ENCODE measurements at places on chromosomes 16 and 17.

DNA sequence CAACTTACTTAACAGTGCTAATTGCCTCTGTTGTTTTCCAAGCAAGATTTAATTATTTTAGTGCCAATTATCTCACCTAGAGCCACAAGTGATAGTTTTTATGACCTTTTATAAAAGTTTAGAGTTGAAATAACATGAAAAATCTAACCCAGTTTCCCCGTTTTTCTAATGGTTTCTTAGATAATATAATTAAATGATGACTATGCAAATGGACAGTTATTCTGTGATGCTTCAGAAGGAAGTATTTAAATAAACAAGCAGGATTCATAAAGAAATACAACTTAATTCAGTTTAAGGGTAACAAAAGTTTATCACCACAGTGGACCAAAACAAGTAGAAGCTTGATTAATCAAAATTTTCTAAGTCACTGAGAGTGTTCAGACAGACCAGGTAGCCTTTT lies 721.2 kb upstream of the SOX9 start:
- DNase-seq = no peak

GRCh38 chr17:39002991-39003715 lies 36.0 kb upstream of the FBXO47 start:
- peak; percentile 30 for DNase-seq

- no peak for DNase-seq
These were observed 934.6 kb upstream of the CDH8 start for GRCh38 chr16:62970851-62971250.

GRCh38 chr16:4053301-4053845 lies 62.9 kb downstream of the ADCY9 start:
- DNase-seq = no peak

- no peak for DNase-seq
These were observed 302.8 kb downstream of the ABCC12 start for GRCh38 chr16:47852991-47853390.

GRCh38 chr17:41775394-41776226 lies 10.9 kb downstream of the JUP start:
- no peak for DNase-seq

GRCh38 chr17:75783069-75783783 lies 1.4 kb upstream of the UNK start:
- DNase-seq = no peak

- no peak for DNase-seq
These were observed 1.9 kb upstream of the HSF4 start for GRCh38 chr16:67162506-67163163.

DNA sequence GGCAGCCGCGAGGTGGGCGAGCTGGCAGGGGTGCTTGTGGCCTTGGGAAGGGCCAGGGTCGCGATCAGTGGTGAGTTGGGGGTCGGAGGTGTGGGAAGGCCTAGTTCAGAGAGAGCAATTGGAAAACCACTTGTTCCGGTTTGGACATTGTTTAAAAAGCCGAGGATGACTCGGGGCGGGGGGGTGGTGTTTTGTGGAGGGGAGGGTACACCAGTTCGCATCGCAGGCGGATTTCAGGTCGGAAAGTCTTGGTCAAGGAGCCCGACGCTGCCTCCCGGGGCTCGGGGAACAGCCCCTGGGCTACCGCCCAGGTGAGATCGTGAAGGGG lies 66.4 kb downstream of the KPNA2 start:
- DNase-seq = no peak

- no peak for DNase-seq
These were observed 85.0 kb upstream of the ZNF750 start for GRCh38 chr17:82924812-82925211.

GRCh38 chr16:7548796-7549318 lies 216.2 kb downstream of the RBFOX1 start:
- no peak for DNase-seq

GRCh38 chr17:61158376-61158775 lies 241.3 kb upstream of the TBX2 start:
- no peak for DNase-seq

DNA sequence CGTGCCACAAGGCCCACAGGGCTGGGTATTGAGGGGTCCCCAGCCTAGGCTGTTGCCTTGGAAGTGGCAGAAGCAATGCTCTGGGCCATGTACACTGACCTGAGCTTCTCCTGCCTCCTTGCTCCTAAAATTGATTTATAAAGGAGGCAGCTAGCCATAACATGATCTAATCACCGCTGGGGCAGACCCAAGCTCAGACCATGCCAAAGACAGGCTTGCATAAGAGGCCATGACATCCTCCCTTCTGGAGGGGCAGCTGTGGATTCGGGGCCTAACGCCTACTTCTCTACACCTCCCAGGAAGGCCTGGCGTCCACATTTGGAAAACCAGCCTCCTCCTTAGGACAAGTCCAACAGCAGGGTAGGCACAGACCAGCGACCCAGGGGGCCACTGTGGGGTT lies 12.3 kb downstream of the HSD11B2 start:
- no peak for DNase-seq

DNA sequence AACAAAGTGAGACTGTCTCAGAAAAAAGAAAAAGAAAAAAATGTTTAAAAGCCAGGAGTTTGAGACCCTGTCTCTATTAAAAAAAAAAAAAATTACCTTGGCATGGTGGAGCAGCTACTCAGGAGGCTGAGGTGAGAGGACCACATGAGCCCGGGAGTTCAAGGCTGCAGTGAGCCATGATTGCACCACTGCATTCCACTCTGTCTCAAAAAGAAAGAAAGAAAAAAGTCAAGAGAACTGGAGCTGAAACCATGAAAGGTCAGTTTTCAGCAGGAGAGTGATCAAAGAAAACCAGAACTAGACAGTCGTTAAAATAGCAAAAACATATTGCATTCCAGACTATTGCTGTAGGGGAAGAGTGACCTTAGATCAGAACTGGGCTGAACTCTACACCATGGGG lies 8.8 kb downstream of the QPRT start:
- DNase-seq = no peak

- DNase-seq = no peak
These were observed 56.7 kb downstream of the ZNF423 start for GRCh38 chr16:49799172-49799571.

DNA sequence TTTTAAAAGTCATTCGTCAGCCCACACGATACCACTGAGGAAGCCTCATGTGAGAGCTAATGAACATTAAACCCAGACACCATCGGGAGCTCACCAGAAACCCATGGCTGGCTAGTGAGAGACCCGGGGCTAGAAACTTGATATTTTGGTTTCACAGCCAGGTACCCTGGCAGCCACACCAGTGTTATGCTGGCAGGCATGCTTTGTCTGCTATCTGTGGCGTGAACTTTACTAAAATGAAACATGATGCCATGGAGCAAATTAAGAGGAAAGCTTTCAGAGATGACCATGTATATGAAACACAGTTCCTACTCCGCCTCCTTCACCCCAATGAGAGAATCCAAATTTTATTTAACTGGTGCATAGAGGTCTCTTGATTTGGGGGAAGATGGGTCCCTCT lies 291.2 kb downstream of the IRX3 start:
- DNase-seq = no peak

- no peak for DNase-seq
These were observed 6.7 kb downstream of the ZNF423 start for GRCh38 chr16:49849037-49849753.

DNA sequence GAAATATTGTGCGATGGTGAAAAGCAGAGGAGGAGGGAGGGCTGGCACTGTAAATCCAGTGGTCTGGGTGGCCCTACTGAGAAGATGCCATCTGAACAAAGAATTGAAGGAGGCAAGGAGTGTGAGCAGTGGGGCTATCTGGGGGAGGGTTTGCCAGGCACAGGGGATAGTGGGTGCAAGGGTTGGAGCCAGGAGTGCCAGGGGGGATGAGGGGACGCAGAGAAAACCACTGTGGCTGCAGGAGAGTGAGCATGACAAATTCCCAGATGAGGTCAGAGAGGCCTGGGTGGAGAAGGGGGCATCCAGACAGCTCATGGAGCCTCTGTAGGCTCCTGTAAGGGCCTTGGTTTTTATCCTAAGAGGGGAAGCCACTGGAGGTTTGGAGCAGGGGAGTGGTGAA lies 4.8 kb downstream of the XYLT2 start:
- DNase-seq = no peak

DNA sequence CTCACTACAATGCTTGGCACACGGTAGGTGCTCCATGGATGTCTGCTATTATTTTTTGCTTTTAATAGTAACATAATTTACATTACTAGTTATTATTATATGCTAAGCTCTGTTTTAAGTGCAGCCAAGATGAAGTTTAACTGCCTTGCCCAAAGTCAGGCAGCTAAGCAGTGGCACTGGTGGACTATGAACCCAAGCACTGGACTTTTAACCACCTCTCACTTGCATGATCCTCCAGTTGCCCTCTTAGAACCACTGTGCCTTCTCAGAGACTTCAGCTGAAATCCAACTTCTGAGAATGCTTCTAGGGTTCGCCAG lies 1.5 kb upstream of the ZNF207 start:
- no peak for DNase-seq

GRCh38 chr16:3997231-3997841 lies 116.8 kb upstream of the CREBBP start:
- DNase-seq = no peak

GRCh38 chr17:37570527-37571093 lies 38.6 kb downstream of the SYNRG start:
- peak; percentile 8 for DNase-seq

- no peak for DNase-seq
These were observed at the start of gene ADAMTS18 for GRCh38 chr16:77434530-77435271. ADAMTS18 (minus strand) TSS chr16:77435034; CDS start chr16:77434695, 339 bp downstream.

DNA sequence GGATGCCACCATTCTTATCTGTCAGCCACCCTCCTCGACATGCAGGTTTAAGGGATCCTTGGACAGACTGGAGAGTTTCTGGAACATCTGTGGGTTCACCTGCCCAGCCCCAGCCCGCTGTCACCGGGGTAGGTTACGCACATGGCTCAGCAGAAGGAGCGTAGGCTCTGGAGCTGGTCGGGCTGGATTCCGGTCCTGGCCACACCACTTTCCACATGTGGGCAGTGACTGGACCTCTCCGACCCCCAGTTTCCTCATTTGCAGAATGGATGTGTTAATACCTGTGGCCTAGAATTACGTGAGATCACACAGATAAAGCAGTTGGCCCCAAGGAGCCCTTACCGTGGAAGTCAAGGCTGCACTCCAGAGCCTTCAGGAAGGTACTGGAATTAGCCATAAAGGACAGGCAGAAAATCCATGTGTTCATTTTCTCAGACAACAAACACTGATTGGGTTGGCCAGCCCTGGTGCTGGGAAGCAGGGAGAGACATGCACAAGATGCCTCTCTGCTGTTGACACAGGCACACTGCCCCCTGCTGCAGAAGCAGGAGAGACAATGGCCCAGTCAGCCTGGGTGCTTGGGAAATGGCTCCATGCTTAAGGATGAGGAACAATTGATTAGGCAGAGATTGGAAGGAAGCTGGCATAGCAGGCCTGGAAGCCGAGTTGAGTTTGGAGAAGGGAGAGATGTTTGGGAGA lies 58.8 kb downstream of the SF3B3 start:
- no peak for DNase-seq

DNA sequence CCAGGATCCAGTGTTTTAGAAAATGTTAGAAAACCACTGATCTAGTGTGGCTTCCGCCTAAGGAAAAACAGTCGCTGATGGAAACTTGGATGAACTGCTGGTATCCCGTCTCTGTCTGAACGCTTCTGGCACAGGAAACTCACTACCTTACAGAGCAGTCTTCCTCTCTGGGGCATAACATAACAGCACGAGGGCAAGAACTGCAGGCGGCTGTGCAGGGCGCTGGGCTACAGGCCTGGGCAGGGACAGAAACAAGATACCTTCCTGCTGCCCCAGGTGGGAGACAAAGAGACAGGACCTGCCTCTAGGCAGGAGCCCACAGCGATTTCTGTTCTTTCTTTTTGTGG lies 10.5 kb downstream of the MXRA7 start:
- no peak for DNase-seq

DNA sequence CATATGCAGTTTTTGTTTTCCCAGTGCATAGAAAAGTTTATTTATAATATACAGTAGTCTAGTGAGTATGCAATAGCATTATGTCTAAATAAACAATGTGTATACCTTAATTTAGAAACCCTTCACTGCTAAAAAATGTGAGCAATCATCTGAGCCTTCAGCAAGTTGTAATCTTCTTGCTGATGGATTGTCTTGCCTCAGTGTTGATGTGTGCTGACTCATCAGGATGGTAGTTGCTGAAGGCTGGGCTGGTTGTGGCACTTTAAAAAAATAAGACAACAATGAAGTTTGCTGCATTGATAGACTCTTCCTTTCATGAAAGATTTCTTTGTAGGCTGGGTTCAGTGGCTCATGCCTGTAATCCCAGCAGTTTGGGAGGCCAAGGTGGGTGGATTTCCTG lies 13.9 kb upstream of the CAPNS2 start:
- DNase-seq = no peak

- DNase-seq = no peak
These were observed 76.2 kb downstream of the NT5M start for GRCh38 chr17:17379197-17379991.

DNA sequence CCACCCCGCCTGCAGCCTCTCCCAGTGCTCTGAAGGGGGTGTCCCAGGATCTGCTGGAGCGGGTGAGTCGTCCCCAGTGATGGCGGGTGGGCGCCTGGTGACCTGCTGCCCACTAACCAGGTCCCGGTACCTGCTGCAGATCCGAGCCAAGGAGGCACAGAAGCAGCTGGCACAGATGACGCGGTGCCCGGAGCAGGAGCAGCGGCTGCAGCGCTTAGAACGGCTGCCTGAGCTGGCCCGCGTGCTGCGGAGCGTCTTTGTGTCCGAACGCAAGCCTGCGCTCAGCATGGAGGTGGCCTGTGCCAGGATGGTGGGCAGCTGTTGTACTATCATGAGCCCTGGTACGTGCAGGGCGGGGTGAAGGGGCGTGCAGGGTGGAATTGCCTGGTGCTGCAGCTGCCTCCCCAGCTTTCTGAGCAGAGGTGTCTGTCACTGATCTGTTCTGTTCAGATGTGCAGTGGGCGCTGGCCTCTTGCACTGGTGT lies 3.6 kb downstream of the CDT1 start:
- DNase-seq = no peak

DNA sequence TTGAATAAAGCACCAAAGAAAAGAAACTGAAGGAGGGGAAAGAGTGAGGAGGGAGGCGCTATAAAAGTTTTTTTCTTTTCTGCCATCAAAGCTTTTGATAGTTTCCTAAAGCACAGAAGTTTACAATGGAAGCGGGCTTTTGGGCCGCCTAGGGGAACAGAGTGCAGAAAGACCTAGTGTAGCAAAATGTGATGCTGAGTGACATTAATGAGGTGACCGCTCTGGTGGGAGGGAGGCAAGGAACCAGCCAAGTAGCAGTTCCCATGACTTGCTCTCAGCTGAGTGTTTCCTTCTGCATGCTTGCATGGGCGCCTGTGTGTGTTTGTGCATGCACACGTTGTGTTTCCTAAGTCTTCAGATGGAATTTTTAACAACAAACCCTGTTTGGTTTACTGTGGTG lies 15.5 kb downstream of the MSI2 start:
- DNase-seq = no peak

- no peak for DNase-seq
These were observed 8.3 kb upstream of the AXIN1 start for GRCh38 chr16:360698-361336.

- DNase-seq = no peak
These were observed 40.0 kb upstream of the ABCA10 start for GRCh38 chr17:69268543-69269014.

- no peak for DNase-seq
These were observed 235.9 kb downstream of the FOXL1 start for GRCh38 chr16:86814256-86814655.

GRCh38 chr16:88691924-88692560 lies 5.7 kb upstream of the SNAI3 start:
- DNase-seq = no peak

Data from stimulated activated CD4-positive, alpha-beta T cell treated with anti-CD3 and anti-CD28 coated beads, Interleukin-12 subunit alpha, Interleukin-12 subunit beta, amount 100 ng/mL, for 24 hours (primary cell).